ENCODE measurements at places on chromosomes 2 and 18.
A peak's percentile ranks its signal among the peaks of the same experiment; 100 is the strongest.

- no peak for DNase-seq
Measured at GRCh38 chr2:64625299-64626145, 28.2 kb downstream of the SERTAD2 start.

DNA sequence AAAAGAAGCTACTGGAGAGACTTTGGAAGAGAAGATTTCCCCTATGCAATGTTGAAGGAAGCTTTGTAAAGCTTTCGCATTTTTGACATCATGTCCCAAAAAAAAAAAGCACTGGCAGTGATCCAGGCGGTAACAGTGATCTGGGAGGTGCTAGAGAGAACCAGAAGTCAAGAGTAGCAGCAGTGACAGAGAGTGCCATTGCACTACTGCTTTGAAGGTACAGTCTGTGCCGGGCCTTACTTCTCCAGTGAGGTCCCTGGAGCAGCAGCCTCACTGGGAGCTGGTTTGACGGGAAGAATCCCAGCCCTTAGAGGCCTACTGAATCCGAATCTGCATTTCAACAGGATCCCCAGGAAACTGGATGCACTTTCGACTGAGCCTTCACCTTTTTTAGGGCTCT is 50.9 kb upstream of the ATL2 start:
- no peak for DNase-seq

GRCh38 chr2:109604597-109604996 is 9.2 kb downstream of the SEPTIN10 start:
- no peak for DNase-seq

- no peak for DNase-seq
Measured at GRCh38 chr18:3293196-3293951, 31.4 kb downstream of the MYL12B start.

DNA sequence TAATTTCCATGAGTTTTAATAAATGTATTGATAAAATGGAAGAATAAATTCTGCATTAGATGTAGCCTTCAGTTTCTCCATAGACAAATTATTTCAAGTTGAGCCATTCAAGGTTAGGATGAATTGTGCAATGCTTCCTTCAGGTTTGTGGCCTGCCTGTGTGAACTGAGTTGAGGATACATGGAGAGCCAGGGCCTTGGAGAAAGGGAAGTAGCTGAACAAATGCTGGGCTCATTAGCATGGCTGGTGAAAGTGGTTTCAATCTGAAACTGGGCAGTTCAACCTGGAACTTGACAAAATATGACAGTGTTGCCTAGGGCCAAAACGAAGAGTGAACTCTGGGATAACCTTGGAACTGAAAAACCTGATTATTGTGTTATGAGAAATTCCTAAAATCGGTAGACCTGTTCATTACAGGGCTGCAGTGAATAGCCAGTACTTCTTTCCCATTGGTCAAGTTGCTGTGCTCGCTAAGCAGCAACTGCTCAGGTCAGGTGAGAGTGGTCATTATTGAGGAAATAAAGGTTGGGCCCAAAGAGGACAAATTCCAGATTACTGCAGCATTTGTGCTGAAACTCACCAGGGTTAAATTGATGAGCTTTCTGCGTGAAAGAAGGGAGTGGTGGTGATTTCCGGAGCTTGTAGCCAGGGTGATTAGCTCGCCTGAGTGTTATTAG is 12.7 kb downstream of the INPP1 start:
- no peak for DNase-seq

DNA sequence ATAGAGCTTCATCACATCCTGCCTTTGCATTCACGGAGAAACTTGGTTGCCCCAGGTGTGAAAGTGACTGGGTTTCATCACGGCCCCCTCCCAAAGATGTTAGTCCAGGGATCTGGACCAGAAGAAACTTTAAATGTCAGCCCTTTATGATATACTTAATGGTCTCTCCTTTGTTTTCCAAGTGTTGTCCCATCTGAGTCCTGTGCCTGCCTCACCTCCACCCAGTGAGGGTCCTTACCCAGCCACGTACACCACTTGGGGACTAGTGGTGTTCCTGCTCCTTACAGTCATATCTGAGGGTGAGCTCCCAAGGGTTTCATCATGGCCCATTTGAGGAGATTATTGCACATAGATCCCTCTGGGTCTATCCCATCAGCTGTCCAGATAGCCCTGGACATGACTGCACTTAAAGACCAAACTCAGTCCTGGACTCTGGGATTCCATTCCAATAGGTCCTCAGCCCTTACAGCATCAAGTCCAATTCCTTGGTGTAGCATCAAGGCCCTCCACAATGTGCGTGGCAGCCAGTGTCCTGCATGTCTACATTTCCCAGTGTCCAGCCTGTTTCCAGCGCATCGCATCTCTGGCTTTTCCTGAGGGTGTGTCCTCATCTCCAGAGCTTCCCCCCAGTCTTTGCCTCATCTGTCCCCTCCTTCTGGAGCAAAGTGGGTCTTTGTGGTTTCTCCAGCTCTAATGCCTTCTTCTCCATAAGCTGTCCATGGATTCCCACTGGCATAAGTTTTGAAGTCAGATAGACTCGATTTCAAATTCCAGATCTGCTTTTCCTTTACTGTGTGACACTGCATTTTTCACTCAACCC is 351.6 kb downstream of the MYCN start:
- no peak for DNase-seq

GRCh38 chr2:134934150-134934549 is 15.5 kb downstream of the CCNT2 start:
- DNase-seq = no peak

DNA sequence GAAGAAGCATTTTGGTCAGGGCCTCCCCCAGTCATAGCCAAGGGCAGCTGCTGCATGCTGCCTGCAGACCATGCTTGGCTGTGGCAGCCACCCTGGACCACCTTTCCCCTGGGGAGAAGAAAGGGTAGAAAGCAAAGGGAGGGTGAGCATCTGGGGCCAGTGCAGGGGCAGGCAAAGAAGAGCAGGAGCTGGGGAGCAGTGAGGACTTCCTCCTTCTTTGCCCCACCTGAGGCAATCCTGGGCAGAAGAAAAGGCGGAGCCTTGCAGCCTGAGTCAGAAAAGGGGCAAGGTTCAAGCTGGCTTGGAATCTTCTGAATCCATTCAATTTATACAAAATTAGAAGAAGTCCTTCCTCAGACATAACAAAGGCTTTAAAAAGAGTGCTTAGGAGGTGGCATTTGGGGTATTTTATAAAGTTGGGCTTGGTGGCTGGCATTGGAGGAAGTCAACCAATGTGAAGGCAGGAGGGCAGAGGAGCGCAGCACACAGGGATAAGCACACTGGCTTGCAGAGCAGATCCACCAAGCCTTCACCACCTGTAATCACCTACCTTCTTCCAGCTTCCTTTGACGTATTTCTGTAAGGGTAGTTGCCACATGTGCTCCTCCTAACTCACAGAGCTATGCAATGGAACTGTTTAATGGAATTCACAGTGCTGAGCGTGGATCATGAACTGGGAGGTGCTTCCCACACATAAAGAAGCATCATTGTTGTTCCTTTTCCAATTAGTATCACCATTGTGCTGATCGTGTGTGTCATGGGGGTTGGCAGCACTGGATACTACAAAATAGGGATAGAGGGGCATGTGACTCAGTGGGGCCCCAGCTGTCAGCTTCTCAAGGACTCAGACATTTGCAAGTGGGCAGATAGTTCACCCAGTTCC is 154.4 kb upstream of the EPAS1 start:
- no peak for DNase-seq

DNA sequence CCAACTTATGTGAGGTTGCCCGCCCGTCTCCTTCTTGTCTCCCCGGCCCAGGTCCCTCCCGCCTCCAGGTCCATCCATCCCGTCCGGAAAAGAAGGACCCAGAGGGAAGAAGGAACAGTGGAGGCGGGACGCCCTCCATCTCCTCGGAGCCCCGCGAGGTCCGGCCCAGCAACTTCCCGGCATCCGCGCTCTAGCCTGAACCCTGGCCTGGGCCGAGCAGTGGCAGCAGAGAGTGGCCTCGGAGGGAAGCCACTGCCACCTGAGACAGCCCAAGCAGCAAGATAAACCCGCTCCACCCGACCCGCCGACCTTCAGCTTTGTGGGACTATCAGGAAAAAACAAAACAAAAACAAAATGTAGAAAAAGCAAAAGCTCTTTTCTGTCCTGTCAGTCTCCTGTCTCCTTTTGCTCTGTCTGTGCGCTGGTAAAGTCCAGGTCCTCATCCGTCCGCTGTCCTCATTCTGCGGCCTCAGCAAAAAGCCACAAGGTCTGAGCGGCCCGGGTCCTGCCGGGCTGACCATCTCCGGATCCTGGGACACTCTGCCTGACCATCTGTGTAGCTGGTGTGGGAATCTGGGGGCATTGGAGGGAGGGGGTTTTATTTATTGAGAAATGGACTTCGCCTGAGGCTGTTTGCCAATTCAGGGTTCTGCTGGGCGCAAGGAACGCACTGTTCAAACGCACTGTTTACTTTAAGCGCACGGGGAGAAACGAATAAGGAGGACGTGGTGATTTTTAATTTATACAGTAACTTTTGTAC is 3.1 kb downstream of the DLX1 start:
- no peak for DNase-seq

DNA sequence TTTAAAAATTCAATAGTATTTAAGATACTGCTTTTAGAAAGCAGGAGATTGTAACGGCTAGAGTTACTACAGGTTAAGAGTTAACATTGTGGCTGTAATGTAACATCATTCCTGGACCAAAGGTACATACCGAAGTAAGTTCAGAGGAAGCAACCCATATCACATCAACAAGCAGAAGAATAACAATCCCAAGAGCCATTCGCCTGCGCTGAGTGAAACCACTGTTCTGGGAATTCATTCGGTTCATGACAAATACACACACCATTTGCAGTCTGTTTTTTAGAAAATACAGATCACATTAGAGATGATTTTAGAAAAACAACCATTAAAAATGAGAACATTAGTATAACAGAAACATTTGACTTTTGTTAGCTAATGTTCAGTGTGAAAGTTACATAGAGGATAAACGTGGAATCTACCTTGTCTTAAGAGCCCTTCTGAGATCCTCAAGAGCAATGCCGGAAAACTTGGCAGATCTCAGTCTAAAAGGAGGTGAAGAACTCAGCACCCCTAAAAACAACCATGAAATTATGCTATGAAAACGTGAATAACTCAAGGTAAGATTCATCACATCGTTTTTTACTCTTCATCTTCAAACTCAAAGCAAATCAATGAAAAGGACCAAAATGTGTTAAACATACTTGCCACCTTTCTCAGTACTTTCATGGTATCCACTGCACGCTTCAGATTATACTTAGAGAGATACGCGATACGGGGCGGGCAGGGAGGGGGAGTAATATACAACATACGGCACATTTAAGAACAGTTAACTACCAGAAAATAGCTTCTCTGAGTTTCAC is 1.2 kb downstream of the SLC35F5 start:
- no peak for DNase-seq

DNA sequence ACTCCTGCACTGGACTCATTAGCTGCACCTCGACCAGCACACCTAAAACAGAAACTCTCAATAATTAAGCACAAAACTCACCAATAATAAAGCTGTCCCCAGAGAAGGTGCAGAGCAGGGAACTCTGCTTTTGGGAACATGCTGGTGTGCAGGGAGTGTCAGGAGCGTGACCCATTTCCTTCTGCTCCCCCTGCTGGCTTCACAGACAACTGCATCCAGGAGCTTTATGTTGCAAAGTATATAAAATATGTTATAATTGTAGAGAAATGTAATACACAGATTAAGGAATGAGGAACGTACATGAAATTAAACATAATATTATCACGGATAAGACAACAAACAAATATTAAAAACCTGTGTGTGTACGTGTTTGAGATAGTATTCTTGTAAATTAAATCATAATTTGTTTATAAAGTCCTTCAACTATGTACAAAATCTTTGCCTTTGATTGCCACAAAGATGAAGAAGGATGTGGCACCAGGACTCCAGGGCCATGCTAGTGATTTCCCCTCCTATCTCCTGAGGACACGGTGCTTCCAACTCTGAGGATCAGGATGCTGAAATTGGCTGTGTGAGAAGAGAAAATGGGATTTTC is 68.6 kb upstream of the MAL start:
- no peak for DNase-seq

DNA sequence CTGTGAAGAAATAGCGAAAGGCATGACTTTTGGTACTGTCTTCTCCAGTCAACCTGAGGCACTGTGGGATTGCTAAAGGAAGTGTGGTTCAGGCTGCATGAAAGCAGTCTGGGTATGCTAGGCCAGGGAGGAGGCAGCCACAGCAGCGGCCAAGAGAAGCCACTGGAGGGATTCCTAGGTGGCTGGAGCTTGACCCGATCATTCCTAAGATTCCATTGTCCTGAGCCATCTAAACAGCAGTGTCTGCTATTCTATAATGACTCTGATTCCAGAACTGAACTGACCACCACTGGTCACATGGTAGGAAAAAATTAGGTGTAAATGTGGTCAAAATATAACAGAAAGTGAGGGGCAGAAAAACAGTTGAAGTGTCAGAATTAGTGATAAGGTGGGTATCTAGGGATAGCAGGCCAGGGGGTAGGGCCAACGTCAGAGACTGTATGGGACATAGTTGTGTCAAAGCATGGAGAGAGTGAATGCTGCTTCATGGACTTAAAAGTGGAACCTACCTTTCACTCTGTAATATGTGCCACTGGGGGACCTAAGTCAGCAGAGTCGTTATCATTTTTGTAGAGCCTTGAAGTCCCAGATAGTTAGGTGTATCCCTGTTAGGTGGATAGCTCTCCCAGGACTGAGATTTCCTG is 204.6 kb downstream of the CTNNA2 start:
- DNase-seq = no peak

DNA sequence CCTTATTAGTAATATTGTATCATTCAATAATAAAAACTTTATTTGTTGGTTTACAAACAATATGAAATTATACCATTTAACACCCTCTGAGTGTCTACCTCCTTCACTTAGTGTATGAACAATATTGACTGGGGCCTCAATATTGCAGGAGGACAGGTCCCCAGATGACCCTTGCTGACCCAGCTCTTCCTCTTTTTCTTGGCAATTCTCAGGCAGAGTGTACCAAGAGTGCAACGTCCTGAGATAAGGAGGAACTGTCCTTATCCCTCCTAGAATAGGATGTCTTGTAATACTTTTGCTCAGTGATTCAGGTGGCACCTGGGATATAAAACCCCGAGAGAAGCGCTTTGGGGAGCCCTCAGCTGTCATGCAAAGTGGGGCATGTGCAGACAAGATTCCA is 76.8 kb downstream of the PLA2R1 start:
- DNase-seq = no peak

GRCh38 chr2:227761740-227762476 is 16.2 kb downstream of the SCYGR8 start:
- no peak for DNase-seq

GRCh38 chr18:5237083-5237722 is 40.1 kb upstream of the AKAIN1 start:
- no peak for DNase-seq

DNA sequence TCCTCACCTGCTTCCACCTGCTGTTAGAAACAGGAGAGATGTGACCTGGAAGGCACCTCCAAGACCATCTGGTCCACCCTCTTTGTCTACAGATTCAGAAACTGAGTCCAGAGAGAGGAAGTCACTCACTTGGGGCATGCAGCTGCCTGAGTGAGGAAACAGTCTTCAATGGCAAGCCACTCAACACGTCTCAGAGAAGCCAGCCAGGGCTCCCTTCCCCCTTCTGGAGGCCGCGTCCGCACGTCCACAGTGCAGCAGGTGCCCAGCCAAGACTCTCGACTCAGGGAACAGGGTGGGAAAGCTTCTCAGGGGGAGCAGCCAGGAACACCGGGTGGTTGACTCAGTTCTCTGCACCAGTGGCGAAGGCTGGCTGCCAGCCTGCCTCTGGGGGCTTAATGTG is 201.7 kb downstream of the BCL11A start:
- DNase-seq = peak; percentile 78
